ENCODE measurements at places on chromosomes 11 and 22. TPM values are rescaled to one million over a fixed set of nuclear protein-coding genes. Genes with fewer than 3 reads are reported as not detected.

The TMEM191B gene
- total RNA-seq = 0.48 TPM

The CCDC34 gene
- 15.8 TPM for total RNA-seq

DNA sequence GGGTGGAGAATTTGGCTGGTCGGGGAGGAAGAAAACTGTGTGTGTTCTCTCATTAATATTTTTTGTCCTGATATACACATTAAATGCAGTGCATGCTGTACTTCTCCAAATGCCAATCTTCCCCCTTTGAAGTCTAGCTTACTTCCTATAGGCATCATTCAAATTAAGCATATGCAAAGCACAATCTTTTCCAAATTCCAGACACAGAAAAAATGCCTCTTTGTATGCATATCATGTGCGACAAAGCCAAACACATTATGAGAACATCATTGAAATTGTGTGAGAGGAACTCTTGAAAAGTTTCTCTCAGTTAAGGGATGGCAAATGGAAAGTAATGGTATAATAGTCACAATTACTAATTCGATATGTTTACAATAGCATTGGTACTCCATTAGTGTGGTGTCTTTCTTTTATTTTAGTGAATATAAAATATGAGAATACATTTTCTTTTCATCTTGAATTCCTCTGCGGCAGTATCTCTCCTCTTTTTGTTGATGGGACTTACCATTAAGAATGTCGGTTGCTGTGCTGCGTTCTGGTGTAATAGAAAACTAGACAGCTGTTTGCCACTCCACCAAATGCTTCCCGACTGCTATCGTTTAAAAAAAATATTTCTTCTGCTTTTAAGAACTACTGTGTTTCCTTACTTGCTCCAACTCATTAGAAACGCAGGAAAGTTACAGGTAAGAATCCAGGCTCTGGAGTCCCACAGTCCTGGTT, 19.3 kb upstream of the NRIP3 start:
- no peak overlapping the region for H3K27ac ChIP-seq
- no peaks in the 10 kb centered on the region for H3K36me3 ChIP-seq
- no peaks in the 10 kb centered on the region for H3K27me3 ChIP-seq
- H3K4me1 ChIP-seq = no peaks in the 10 kb centered on the region

- no peak overlapping the region for H3K27ac ChIP-seq
- no peaks in the 10 kb centered on the region for H3K4me1 ChIP-seq
- DNase-seq = no peak
- no peaks in the 10 kb centered on the region for H3K36me3 ChIP-seq
- peaks cover 20% of the 10 kb centered on the region for H3K27me3 ChIP-seq
- H3K4me3 ChIP-seq = no peak overlapping the region
Observed at GRCh38 chr11:125167954-125168835, 3.6 kb downstream of the PKNOX2 start.

The KCNQ1 gene
- 0.16 TPM for total RNA-seq

GRCh38 chr11:121793291-121793690, 322.7 kb downstream of the BLID start:
- no peaks in the 10 kb centered on the region for H3K4me1 ChIP-seq
- H3K27me3 ChIP-seq = no peaks in the 10 kb centered on the region
- no peaks in the 10 kb centered on the region for H3K36me3 ChIP-seq
- no peak for DNase-seq

DNA sequence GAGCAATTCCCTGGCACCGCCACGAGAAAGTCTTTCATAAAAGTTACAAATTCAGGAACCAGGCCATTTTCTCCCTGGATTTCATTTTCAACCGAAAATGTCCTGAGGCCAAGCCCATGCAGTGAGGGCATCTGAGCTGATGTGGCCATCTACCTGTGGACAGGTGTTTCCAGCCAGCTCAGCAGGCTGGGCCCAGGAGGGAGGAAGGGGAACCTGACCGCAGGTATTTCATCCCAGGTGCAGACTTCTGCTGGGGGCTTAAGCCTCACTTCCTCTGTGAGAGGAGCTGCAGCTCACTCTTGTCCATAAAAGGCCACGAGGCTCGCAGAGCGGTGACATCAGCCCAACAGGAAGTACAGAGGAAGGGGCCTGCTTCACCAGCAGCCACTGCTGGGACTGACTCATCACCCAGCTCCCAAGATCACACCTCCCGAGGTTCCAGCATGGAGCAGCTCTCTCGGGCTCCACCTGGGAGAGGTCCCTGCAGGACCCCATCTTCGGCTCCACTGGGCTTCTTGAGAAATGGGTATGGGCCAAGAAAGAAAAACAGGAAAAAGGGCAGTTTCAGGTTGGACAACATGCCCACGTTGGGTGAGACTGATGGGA, 56.4 kb downstream of the MYH9 start:
- H3K27ac ChIP-seq = peak overlapping the region; percentile 99
- H3K4me1 ChIP-seq = peaks cover 59% of the 10 kb centered on the region
- no peaks in the 10 kb centered on the region for H3K27me3 ChIP-seq
- DNase-seq = peak; percentile 81
- peaks cover 51% of the 10 kb centered on the region for H3K36me3 ChIP-seq

GRCh38 chr22:39979048-39979447, 15.7 kb upstream of the FAM83F start:
- H3K36me3 ChIP-seq = no peaks in the 10 kb centered on the region
- no peak for DNase-seq
- no peak overlapping the region for H3K27ac ChIP-seq
- no peaks in the 10 kb centered on the region for H3K4me1 ChIP-seq
- H3K4me3 ChIP-seq = no peak overlapping the region

GRCh38 chr11:336659-337198, 16.1 kb upstream of the IFITM3 start:
- H3K27ac ChIP-seq = no peak overlapping the region
- no peaks in the 10 kb centered on the region for H3K27me3 ChIP-seq
- no peak overlapping the region for H3K4me3 ChIP-seq
- DNase-seq = no peak
- H3K4me1 ChIP-seq = peaks cover 3% of the 10 kb centered on the region
- no peaks in the 10 kb centered on the region for H3K36me3 ChIP-seq

The PIWIL4 gene
- 0.53 TPM for total RNA-seq

- no peaks in the 10 kb centered on the region for H3K27me3 ChIP-seq
- no peak for DNase-seq
- no peak overlapping the region for H3K4me3 ChIP-seq
- peaks cover 19% of the 10 kb centered on the region for H3K36me3 ChIP-seq
- no peak overlapping the region for H3K27ac ChIP-seq
Observed at GRCh38 chr11:93689240-93689639, 27.8 kb downstream of the CEP295 start.

GRCh38 chr11:124842305-124842704, 22.9 kb upstream of the ROBO3 start:
- no peaks in the 10 kb centered on the region for H3K4me1 ChIP-seq
- H3K27ac ChIP-seq = no peak overlapping the region
- peaks cover 22% of the 10 kb centered on the region for H3K27me3 ChIP-seq
- no peak for DNase-seq

GRCh38 chr11:72354356-72355115, 79.8 kb downstream of the CLPB start:
- H3K4me1 ChIP-seq = peaks cover 15% of the 10 kb centered on the region
- H3K27me3 ChIP-seq = no peaks in the 10 kb centered on the region
- H3K4me3 ChIP-seq = no peak overlapping the region
- H3K36me3 ChIP-seq = peaks cover 2% of the 10 kb centered on the region
- no peak for DNase-seq

The FADS2 gene
- total RNA-seq = 315 TPM

The CCDC15 gene
- total RNA-seq = 3.2 TPM

DNA sequence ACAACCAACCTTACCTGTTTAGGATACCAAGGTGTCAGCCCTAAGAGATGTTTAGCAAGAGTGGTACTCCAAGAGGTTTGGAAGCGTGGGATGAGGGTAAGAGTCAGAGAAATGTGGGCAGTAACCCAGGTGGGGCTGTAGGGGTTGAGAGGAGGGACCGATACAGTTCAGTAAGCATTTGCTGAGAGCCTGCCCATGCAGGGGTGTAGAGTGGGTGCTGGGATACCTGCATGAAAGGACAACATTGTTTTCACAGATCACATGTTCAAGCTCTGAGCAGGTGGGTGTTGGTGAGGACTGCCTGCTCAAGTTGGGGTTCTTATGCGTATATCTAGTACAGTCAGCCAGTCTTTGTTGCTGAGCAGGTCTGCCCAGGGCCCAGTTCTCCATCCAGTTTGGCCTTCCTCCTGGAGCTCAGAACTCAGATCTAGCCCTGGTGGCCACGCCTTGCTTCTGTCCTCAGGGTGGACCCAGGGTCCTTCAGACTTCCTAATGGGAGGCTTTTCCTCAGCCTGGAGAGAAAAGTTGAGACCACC, 14.8 kb downstream of the PPFIBP2 start:
- no peak overlapping the region for H3K4me3 ChIP-seq
- H3K4me1 ChIP-seq = peaks cover 89% of the 10 kb centered on the region
- no peaks in the 10 kb centered on the region for H3K27me3 ChIP-seq
- DNase-seq = no peak

DNA sequence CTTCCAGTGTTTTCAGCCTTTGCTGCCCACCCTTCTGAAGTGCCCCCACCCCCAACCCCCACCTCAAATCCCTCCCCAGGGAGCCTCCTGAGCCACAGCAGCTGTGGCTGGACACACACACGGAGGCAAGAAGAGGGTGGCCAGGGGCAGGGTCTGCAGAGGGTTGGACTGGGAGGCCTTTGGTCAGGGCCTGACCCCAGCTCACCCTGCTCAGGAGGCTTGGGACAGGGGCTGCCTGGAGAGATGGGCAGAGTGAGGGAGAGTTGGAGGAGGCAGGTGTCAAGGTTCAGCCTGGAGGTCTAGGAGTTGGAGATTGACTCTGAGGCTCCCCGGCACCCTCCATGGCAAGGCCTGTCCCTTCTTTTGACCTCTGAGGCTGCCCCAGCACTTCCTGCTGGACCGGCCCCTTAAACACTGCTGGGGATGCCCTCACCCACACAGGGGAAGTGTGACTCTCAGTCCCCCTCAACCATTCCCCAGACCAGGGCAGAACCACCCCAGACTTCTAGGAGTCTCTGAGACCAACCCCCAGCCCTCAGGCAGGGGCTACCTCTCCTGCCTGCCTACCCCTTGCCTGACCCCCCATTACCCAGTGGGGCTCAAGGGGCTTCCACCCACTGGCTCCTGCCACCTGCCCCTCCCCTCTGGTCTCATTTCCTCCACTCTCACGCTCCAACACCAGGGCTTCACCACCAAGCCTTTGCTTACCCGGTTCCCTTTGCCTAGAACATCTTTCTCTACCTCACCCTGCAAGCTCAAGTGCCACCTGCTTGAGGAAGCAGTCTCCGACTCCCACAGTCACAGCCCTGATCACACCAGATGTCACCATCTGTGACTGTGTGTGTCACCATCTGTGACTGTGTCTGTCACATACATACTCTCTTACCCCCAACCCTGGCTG, 8.6 kb downstream of the ARAP1 start:
- peak overlapping the region; percentile 51 for H3K4me3 ChIP-seq
- H3K36me3 ChIP-seq = no peaks in the 10 kb centered on the region
- no peaks in the 10 kb centered on the region for H3K27me3 ChIP-seq
- no peak for DNase-seq

DNA sequence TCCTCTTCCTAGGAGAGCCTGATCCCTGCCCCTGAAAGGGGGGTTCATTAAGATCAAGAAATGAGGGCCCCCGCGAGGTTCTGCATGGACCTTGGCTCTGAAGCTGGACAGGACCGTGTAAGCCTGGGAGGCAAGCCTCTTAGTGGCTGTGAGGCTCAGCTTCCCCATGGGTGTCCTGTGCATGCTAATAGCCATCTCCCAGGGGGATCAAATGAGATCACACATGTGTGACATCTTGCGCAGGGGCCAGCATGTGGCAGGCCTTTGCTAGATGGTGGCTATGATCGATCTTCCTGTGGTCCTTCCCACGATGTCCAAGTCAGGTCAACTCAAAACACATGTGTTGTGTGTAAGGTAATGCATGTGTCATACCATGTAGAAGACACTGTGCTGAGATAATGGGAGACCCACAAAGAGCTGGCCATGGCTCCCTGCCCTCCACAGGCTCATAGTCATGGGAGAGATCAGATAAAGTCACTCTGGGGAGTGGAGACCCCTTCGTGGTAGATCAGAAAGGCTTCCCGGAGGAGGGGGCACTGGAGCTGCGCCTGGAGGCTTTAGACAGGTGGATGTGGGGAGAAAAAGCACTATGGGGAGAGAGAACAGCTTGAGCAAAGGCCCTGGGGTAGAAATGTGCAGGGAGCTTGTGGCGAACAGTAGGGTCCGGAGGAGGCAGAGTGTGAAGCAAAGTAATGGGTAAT, 3.7 kb downstream of the RAC2 start:
- DNase-seq = no peak
- no peaks in the 10 kb centered on the region for H3K27me3 ChIP-seq
- peaks cover 71% of the 10 kb centered on the region for H3K4me1 ChIP-seq
- H3K36me3 ChIP-seq = peaks cover 45% of the 10 kb centered on the region

GRCh38 chr11:33687733-33688479, 12.7 kb downstream of the C11orf91 start:
- H3K27ac ChIP-seq = no peak overlapping the region
- no peak overlapping the region for H3K4me3 ChIP-seq
- no peaks in the 10 kb centered on the region for H3K27me3 ChIP-seq
- DNase-seq = peak; percentile 33
- H3K4me1 ChIP-seq = peaks cover 3% of the 10 kb centered on the region

GRCh38 chr22:49853981-49854831, 562 bp downstream of the ZBED4 start:
- DNase-seq = no peak
- no peaks in the 10 kb centered on the region for H3K36me3 ChIP-seq
- H3K4me1 ChIP-seq = peaks cover 8% of the 10 kb centered on the region
- peak overlapping the region; percentile 65 for H3K27ac ChIP-seq
- peak overlapping the region; percentile 97 for H3K4me3 ChIP-seq
- peaks cover 4% of the 10 kb centered on the region for H3K27me3 ChIP-seq

- H3K4me3 ChIP-seq = no peak overlapping the region
- H3K4me1 ChIP-seq = no peaks in the 10 kb centered on the region
- no peaks in the 10 kb centered on the region for H3K36me3 ChIP-seq
- no peak for DNase-seq
- no peak overlapping the region for H3K27ac ChIP-seq
Observed at GRCh38 chr11:16193897-16194381, 162.4 kb downstream of the SOX6 start.

DNA sequence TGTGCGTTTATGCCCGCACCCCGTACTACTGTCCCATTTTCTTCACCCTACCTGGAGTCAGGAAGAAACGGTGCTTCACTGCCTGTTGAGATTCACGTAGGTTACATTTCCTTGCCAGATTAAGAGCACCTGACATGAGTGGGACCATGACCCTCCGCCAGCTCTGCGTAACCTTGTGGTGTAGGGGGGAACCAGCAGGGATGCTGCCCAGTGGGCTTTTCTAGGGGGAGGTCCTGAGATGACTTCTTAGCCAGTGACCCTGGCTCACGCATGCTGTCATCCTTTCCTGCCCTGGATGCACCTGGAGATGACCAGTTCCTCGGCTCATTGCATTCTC, 967 bp upstream of the ARVCF start:
- H3K27me3 ChIP-seq = peaks cover 12% of the 10 kb centered on the region
- no peak overlapping the region for H3K27ac ChIP-seq
- H3K4me1 ChIP-seq = peaks cover 5% of the 10 kb centered on the region
- no peaks in the 10 kb centered on the region for H3K36me3 ChIP-seq
- H3K4me3 ChIP-seq = no peak overlapping the region

GRCh38 chr22:31448382-31448781, 41.3 kb downstream of the EIF4ENIF1 start:
- H3K4me1 ChIP-seq = peaks cover 6% of the 10 kb centered on the region
- DNase-seq = no peak
- no peak overlapping the region for H3K27ac ChIP-seq
- H3K36me3 ChIP-seq = peaks cover 39% of the 10 kb centered on the region
- no peak overlapping the region for H3K4me3 ChIP-seq

All from GM12878 (cell line).